Activated CD4-positive, alpha-beta T cell treated with anti-CD3 and anti-CD28 coated beads, Interleukin-10, Interleukin-2, amounts not matched to agents 100 ng/mL and 50 ng/mL, durations not matched to agents 16 hours and 8 hours (primary cell): ENCODE measurements at places on chromosomes 5 and 9.

GRCh38 chr5:178246624-178247279 is 14.2 kb upstream of the PHYKPL start:
- no peak for DNase-seq

GRCh38 chr5:35393901-35394300 is 163.6 kb upstream of the PRLR start:
- no peak for DNase-seq

DNA sequence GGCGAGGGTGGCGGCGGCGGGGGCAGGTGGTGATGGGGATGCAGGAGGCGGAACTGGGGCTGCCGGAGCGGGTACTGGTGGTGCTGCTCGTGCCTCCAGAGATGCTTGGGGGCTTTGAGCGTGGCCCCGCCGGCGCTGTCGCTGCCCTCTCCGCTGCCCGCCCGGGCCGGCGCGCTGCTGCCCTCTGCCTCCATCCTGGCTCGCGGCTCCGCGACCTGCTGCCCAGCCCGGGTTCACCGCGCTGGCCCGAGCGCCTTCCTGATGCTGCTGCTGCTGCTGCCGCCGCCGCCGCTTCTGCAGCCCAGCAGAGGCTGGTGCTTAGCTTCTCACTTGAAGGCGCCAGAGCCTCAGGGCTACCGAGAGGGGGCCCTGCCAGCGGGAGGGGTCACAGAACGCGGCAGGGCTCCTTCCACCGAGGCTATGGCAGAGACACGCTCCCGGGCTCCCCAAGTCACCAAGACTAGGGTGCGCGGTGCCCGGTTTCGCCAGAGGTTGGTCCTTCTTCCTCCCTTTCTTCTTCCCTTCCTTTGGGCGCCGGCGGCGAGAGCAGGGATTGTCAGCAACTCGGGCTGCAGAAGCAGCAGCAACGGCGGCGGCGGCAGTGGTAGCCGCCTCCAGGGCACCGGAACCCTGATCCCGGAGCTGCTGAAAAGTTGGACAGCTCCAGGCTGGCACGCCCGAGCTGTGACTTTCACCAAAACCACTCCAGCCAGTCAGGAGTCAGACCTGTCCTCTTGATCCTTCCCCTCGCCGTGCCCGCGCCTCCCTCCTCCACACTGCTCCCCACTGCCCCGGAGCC is at the start of gene PDE4D:
Gene PDE4D (minus strand): TSS at position 298 of the 799 bp plus-strand sequence.
- DNase-seq, result peak; percentile 7

DNA sequence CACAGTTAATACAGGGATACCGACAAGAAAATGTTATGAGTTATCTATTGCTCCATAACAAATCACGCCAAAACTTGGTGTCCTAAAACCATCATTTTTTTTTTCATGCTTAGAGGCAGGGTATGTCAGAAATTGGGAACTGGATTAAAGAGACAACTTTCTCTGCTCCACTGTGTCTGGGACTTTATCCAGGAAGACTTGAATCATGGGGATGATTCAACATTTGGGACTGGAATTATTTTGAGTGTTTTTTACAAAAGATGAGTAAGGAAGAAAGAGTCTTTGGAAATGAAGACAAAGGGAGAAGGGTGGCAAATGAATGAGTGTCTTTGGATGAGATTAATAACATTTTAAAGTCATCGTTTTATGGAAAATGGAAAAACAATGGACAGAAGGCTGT is 1883.7 kb upstream of the C9orf72 start:
- DNase-seq, result no peak

DNA sequence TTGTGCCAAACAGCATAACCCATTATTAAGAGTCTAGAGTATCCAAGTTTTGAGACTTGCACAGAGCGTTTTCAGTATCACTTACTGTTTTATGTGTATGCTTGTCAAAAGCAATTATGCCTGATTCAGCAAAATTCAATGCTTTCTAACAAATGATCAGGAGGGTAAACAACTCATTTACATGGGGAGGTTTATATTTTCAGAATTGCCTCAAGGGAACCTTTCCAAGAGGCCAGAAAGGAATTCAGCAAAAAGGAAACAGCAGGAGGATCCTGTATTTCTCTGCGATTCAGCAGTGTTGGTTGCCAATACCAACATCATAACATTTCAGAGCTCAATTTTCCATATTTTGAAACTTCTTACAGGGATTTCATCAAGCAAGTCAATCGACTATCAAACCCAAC is 69.3 kb upstream of the DAB2 start:
- no peak for DNase-seq

GRCh38 chr9:99335280-99335679 is 113.2 kb downstream of the SEC61B start:
- DNase-seq, result no peak

- no peak for DNase-seq
Observed at GRCh38 chr9:93187047-93187446, 3.1 kb downstream of the WNK2 start.

DNA sequence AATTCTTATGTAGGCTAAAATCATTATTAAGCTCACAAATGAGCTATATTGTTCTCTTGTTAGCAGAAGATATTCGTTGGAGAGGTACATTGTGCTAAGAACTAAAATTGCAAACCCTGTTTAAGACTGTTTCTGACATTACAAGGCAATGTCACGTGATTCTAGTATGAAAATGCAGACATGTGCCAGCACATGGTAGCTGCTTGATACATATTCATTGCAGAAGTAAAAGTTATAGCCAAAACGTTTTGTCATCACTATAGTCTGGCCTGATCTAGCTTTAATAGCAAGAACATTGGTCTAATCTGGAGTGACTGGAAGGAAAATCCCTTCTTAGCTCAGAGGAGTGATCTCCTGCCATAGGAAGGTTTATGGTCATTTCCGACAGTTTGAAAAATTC is 144.7 kb downstream of the CFAP90 start:
- no peak for DNase-seq

- DNase-seq, result no peak
Observed at GRCh38 chr5:1967736-1968135, 85.0 kb upstream of the IRX4 start.

- no peak for DNase-seq
Observed at GRCh38 chr9:97487861-97488260, 13.6 kb upstream of the TMOD1 start.

DNA sequence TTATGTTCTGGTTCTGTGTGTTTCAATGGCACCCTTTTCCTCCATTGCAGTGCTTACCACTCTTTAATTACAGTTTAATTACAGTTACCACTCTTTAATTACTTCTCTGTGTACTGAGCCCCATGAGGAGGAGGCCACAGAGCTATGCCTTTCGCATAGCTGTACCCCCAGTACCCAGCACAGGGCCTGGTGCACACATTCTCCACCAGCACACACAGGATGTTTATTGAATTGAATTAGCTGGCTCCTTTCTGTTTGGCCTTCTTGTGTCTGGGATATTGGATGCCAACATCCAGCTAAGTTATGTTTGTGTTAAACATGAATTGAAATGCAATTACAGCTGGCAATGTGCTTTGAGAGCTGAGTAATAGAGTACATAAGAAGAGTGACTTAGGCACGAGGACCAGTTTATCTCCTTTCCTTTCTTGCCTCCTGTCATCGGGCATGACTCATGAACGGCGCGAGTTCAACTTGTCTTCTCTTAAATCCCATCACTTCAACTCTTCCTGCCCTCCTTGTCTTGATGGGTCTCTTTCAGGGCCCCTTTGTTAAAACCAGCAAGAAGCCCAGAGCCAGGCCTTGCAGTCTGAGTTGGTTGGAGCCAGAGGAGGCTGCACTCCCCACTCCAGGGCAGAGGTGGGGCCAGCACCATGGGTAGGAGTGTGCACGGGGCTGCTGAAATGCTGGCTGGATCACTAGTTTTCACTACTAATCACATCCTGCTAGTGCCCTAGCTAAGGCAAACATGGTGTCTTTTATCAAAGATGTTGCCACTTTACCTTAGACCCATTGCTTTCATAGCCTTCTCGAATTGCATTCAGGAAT is 37.4 kb downstream of the MVB12B start:
- DNase-seq, result no peak

DNA sequence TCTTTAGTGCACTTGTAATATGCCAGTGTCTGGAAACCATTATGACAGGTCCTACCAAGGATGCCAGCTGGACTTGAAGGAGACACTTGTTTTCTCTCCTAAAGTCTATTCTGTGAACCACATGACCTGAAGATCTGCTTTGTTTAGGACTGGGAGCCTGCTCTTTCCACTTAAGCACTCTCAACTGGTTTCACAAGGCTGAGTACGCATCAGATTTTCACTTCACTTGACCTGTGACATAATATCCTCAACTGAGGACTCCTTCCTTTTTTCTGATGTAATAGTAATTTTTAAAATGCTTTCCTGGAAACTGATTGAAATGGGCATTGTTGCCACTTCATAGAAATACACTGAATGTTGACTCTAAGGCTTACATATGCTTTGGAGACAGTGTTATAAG is 52.2 kb downstream of the PDE8B start:
- no peak for DNase-seq

- DNase-seq, result no peak
Observed at GRCh38 chr5:65324226-65324625, 157.5 kb downstream of the ADAMTS6 start.

DNA sequence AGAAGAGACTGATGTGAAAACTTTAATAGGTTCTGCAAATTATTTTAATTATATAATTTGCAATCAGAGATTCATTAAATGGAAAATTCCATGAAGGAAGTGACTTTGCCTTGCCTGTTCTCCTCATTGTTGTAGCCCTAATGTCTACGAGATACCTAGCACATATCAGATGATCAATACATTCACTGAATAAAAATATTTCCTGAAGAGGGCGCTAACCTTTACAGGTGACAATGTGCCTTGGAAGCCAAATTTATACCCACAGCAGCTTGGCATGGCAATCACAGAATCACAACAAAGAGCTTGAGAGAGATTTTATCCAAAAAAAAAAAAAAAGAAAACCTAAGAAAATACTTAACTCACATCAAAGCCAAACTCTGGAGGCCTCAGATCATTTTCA is 17.4 kb downstream of the HAUS6 start:
- peak; percentile 52 for DNase-seq

DNA sequence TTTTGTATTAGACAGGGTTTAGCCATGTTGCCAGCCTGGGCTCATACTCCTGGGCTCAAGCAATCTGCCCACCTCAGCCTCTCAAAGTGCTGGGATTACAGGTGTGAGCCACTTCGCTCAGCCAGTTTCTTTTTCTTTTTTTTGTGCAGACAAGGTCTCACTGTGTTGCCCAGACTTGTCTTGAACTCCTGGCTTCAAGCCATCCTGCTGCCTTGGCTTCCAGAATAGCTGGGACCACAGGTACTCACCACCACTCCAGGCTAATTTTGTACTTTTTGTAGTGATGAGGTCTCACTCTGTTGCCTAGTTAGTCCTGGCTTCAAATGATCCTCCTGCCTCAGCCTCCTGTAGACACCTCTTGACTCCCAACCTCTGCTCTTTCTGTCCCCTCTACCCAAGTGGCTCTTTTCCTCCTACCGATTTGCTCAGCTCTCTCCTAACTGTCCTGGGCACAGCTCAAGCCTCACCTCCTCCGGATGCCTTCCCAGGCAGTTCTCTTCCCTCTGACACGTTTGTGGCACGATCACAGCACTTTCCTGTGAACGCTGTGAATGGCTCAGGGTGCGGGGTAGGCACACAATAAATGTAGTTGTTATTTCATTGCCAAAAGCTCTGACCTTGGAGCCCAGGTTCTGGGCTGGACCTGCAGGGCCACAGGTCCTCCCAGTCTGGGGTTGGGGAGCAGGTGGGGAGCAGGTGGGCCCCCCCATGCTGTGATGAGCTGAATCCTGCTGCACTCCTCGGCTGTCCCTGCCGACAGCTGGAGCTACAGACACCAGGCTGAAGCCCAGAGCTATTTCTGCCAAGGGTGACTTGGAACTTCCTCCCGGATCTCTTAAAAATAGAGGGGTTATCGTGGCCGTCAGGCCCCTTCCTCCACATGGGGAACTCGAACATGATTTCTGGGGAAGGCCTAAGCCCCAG is 23.9 kb downstream of the GFI1B start:
- DNase-seq, result no peak

- DNase-seq, result peak; percentile 59
Observed at GRCh38 chr5:90264689-90265544, 144.6 kb downstream of the CETN3 start.

- no peak for DNase-seq
Observed at GRCh38 chr9:2013743-2014475, 1.2 kb upstream of the SMARCA2 start.

DNA sequence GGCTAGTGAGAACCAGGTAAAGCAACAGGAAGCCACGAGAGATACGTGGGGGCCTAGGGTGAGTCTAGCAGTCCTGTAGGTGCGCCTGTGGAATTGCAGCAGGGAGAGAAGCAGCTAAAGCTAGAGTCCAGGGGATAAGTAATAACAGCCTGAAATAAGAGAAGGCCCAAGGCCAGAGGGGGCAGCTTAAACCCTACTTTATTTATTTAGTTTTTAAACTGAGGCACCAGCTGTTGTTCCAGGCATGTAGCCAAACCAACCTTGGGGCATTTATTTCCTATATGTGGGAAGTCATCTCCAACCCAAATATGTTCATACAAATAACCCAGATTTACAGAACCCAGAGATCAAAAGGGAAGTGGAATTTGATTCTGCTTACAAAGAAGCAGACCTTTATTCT is 93.5 kb downstream of the GLDC start:
- DNase-seq, result no peak

GRCh38 chr9:70420441-70421271 is 6.2 kb upstream of the KLF9 start:
- DNase-seq, result peak; percentile 42

- no peak for DNase-seq
Observed at GRCh38 chr5:18158166-18158565, 523.9 kb downstream of the TAF11L14 start.

DNA sequence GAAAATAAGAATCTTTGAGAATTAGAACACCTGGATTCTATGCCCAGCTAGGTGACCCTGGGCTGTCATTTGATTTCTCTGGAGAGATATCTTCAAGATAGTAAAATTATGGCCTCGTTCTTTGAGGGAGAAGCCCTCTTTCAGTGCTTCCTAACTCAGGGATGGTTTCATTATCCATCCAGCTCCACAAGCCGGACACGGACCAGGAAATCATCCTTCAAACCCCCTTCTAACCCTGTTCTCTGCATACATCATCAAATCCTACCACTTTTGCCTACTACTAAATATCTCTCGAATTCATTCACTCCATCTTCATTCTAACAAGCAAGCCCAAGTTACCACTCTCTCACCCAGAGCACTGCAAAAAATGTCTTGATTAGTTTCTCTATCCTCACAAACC is 57.2 kb downstream of the MAPKAP1 start:
- no peak for DNase-seq

GRCh38 chr5:134184155-134185135 is 7.7 kb upstream of the SKP1 start:
- DNase-seq, result peak; percentile 85

DNA sequence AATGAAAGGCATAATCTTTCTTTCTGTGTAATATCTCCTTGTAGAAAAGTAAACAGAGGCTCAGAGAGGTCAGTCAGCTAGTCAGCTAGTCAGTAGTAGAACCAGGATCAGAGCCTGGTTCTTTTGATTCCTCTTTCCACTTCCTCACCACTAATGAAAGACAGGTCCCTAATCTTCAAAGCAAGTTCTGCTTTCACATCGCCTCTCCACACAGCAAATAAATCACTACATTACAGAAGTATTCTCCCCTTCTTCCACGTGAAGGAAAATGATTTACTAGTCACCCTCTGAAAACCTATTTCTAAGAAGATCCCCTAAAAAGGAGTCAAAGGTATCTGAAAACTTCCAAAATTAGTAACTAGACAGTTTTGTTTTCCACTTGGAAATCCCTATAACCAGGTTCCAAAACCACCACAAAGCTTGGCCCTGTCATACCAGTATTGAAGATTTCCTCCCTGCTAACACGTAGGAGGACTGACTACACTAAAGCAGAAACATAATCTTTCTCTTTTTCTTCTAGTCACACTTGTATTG is 140.5 kb upstream of the TARS1 start:
- DNase-seq, result peak; percentile 23

- no peak for DNase-seq
Observed at GRCh38 chr5:124741711-124742496, 4.5 kb downstream of the ZNF608 start.

GRCh38 chr9:87656485-87656884 is 69.4 kb upstream of the CTSL start:
- no peak for DNase-seq
